ENCODE measurements at places on chromosomes 11 and 22. TPM values are rescaled to one million over a fixed set of nuclear protein-coding genes. Genes with fewer than 3 reads are reported as not detected.

DNA sequence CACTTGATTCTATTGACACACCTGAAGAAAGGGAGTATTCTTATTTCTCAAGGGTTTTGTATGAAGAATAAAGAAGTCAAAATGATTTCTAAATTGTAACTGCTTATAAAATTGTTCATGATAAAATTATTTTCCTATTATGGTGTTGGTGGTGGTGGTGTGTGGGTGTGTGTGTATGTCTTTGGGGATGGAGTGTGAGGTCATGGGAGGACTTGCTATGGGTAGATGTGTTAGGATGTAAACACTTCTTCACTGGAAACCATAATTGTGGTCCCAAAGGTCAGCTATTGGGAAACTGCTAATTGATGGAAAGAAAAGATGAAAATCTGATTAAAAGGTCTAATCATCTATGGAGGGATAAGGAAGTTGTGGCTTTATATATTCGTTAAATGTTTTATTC is 5.1 kb downstream of the TRIM22 start:
- no peaks in the 10 kb centered on the region for H3K36me3 ChIP-seq
- H3K4me1 ChIP-seq, result no peaks in the 10 kb centered on the region
- H3K4me3 ChIP-seq, result no peak overlapping the region
- no peak for DNase-seq
- no peak overlapping the region for H3K27ac ChIP-seq

DNA sequence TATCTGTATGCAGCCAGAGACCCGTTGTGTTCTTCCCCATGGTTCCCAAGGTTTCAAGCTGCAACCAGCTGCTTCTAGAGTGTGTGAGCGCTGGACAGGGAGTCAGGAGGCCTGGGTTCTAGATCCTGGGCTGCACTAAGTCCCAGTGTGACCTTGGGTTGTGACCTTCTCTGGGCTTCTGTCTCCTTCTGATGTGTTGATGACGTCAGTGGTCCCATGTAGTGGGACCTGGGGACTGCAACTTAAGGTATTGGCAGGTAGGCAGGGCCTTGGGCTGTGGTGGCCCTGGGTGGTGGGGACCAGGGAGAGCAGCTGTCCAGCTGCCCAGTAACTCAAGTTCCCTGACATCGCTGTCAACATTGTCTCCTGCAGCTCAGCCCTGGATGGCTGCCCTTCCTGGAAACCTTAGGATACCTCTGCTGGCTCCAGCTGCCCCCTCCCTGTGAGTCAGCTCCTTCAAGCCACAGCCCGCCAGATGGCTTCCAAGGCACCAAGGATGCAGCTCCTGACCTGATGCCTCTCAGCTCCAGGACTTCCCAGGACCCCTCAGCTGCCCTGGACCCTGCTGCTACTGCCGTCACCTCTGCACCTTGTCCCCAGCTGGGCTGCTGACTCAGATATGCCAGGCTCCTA is 1.3 kb upstream of the PVALB start:
- no peaks in the 10 kb centered on the region for H3K4me1 ChIP-seq
- DNase-seq, result peak; percentile 4
- peaks cover 58% of the 10 kb centered on the region for H3K27me3 ChIP-seq
- H3K27ac ChIP-seq, result no peak overlapping the region

GRCh38 chr11:12784445-12784844 is 110.2 kb downstream of the TEAD1 start:
- no peak overlapping the region for H3K27ac ChIP-seq
- no peak overlapping the region for H3K4me3 ChIP-seq
- no peaks in the 10 kb centered on the region for H3K36me3 ChIP-seq
- DNase-seq, result no peak

DNA sequence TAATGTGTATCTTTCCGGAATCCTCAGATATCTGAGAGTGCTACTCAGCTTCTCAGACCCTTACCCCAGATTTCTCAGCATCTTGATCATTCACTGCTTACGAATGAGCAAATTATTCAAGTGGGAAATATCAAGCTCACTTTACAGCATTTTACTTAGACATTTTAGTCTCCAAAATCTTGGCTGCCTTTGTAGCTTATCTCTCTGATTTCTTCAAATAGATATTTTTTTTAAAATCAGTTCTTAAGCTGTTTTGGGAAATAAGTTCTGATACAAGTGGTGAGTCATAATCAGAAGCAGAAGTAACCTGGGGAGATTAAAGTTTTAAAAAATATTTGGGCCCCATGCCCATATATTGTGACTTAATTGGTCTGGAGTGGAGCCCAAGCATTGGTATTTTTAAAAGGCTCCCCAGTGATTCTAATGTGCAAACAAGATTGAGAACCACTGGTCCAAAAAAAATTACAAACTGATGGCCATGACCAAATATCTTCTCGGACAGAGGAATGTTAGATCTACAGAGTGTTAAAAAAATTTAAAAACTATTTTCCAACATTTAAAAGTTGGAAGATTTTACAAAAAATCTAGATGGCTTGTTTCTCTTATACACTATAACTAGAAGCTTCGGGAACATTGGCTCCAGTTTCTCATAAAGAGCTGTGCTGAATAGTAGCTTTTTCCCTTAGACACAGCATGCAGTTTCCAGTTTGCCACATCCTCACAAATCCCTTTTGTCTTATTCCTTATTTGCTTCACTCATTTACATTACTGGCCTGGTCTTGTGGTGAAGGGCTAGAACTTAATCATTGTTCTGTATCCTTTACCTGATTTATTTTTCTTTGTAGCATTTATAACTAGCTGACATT is 87.8 kb upstream of the BMAL1 start:
- H3K4me3 ChIP-seq, result no peak overlapping the region
- H3K36me3 ChIP-seq, result no peaks in the 10 kb centered on the region
- no peak overlapping the region for H3K27ac ChIP-seq
- no peak for DNase-seq
- no peaks in the 10 kb centered on the region for H3K4me1 ChIP-seq
- H3K27me3 ChIP-seq, result no peaks in the 10 kb centered on the region

The KDM4D gene
- 2.7 TPM for total RNA-seq

The PGGHG gene
- 10.6 TPM for total RNA-seq

The BTBD18 gene
- not detected for total RNA-seq

The FAT3 gene
- total RNA-seq, result not detected

The TMEM126A gene
- total RNA-seq, result 34.0 TPM
